ENCODE measurements at places on chromosomes 1 and 21.

- no peak for DNase-seq
Measured at GRCh38 chr1:12622506-12622905, 4.5 kb upstream of the DHRS3 start.

DNA sequence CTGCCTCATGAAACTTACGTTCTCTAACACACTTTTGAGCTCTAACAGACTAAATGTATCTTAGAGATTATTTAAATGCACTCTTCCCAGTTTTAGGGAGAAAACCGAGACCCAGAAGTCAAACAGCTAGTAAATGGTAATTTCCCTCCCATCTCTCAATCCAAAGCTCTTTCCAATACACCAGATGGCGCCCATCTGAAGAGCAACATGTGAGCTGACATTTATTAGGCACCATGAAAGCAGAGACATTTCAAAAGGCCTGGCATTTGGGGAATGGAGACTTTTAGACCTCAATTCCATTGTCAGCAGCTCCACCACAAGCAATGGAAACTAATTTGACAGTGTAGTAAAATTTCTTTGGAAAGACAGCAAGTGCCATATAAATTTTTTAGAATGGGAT, 191.4 kb downstream of the DAB1 start:
- DNase-seq: no peak

DNA sequence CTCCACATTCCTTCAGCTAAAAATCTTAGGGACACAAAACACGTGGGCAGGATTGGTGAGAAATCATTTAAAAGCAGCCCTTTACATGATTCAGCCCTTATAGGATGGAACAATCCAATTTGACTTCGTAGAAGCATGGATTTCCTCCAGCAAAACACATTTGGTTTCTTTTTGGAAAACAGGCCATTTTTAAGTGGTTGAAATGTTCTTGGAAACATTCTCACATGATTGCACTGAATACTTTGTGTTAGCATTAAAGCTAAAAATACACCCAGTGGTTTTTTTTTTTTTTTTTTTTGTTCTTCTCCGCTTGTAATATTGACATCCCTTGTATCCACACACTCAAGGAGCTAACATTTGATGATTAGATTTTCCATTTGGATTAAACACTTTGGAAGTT, 42.1 kb upstream of the ABCG1 start:
- DNase-seq: no peak

- DNase-seq: no peak
Measured at GRCh38 chr1:19067912-19068638, 111.6 kb upstream of the IFFO2 start.

GRCh38 chr1:172930142-172930541, 120.6 kb downstream of the TNFSF18 start:
- DNase-seq: no peak

- DNase-seq: no peak
Measured at GRCh38 chr1:156104065-156104810, 10.3 kb upstream of the LMNA start.

- DNase-seq: no peak
Measured at GRCh38 chr21:33419538-33420123, 16.4 kb downstream of the IFNGR2 start.

DNA sequence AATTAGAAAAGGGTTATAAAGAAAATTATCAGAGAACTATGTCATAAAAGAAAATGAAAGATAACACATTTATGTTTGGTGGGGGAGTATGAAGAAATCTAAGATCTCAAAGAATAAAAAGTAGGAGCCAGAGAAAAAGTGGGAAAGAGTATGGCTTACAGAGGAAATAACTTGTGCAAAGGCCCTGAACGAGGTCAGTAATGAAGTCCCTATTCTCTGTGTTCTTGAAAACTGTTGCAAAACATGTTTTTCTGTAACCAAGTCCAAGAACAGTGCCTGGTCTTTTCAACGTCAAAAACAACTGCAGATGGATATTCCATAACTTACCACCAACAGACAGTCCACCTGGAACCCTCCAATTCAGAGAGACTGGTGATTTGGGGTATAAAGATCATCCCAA, 188.1 kb downstream of the NEGR1 start:
- no peak for DNase-seq

DNA sequence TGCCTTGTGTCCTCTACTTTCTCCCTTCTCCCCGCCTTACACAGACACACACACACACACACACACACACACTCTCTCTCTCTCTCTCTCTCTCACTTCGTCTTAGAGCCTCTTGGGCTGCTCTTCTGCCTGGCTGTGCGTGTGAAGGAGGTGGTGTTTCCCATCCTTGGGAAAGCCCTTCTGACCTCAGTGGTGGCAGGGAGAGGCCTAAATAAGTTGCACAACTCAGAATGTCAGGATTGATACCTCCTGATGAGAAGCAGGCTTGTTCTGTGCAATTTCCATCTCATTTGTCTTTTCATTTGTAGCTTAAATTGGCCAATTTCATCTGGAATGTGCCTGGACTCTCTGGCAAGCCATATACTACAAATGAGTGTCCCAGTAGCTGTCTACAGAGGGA, 25.0 kb downstream of the LRRN2 start:
- no peak for DNase-seq

DNA sequence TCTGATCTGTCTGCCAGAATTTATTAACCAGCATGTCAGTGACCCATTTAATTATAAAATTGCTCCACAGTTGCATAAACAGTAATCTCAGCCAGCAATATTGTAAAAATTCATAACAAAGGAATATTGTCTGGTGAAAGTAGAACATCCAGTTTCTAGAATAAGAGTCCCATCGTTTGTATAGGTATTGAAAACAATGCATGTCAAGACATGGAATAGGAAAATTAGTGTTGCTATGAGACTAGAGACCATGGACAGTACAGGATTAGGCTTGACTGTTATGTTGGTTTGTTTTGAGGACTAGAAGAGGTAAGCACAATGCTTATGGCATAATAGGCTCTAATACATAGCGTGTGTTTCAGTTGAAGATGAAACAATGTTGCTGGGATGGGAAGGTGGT, 37.1 kb downstream of the ATF6 start:
- no peak for DNase-seq

GRCh38 chr1:149844101-149844500, 55.3 kb upstream of the BOLA1 start:
- DNase-seq: no peak

GRCh38 chr1:6602669-6603237, at the start of gene KLHL21:
KLHL21 (minus strand) TSS chr1:6602869; CDS start chr1:6602817, 52 bp downstream.
- peak; percentile 63 for DNase-seq

DNA sequence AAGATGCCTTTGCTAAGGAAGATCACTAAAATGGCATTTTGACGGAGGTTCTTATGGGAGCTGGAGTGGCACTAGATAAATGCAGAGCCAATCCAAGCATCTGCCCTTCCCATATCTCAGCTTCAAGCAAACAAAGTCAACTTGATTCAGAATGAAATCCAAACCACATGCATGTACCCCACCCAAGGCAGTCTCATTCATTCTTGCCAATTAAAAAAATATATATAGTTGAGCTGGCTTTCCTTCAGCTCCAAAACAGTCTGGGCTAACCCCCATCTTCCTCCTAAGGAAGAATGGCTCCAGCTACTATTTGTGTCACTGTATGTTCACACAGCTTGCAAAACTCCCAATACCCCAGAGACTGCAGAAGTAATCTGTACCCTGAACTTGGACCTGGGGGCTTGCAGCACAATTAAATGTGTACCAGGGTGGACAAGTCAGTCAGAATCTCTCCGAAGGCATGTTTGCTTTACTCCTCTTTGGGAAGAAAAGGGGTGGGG, 35.4 kb downstream of the GPR3 start:
- DNase-seq: no peak

GRCh38 chr1:6223617-6224016, 12.1 kb downstream of the ICMT start:
- no peak for DNase-seq

All from thoracic aorta (tissue), 2 donors.